MG63 (cell line): ENCODE measurements at places on chromosomes 5 and 9. TPM values are rescaled to one million over a fixed set of nuclear protein-coding genes. Genes with fewer than 3 reads are reported as not detected.
A peak's percentile ranks its signal among the peaks of the same experiment; 100 is the strongest.

The SCGB3A2 gene
- total RNA-seq: not detected in 2 replicates

DNA sequence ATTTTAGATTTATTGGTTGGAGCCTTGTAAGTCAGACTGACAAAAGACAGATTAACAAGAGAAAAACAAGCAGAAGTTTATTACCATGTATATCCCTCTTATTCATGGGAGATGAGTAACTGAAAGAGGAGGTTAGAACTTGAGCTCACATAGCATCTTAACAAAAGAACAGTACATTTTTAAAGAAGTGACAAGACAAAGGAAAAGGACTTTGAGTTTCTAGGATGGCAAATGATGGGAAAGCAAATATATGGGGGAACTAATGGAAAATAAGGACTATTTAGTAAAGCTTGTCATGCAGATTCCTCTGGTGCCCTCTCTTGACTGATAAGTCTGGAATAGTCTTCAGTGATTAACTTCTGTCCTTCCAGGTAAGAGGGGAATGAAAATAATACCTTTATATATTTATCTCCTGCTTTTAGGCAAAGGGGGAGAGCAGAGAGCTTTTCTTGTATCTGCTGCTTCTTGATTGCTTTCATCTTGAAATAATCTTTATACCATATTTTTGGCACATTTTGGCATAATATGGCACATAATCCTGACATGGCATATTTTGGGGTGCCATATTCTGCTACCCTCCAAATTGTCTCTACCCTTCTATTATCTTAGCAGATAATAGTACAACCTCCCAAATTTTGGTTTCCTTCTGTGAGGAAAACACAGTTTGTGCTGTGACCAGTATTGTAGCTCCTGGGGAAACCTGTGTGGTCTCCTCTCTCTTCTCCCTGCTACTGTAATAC lies 206.8 kb downstream of the TMC1 start:
- no peak for DNase-seq

DNA sequence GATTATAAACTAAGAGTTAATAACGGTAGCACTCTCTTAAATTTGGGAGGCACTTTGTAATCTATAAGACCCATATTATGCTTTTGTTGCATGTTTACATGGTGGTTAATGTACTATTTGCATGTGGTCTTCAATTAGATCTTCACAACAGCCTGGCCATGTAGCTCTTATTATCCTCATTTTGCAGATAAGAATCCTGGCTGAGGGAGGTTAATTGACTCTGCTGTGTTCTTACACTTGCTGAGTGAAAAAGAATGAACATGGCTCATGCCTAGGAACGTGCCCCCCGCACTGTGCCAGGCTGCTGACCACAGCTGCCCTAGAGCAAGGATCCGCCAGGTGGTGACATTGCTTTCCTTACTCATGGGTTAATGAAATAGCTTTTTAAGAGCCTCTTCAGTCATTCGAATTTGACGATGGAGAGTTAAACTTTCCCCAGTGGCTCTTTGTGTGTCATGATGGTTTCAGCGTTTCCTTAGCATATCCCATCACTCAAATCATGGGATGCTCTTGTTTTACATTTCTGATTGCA lies 97.9 kb downstream of the CDH6 start:
- peak; percentile 21 for DNase-seq

GRCh38 chr5:9209846-9210492 lies 335.9 kb downstream of the SEMA5A start:
- DNase-seq: no peak

- DNase-seq: peak; percentile 96
Measured at GRCh38 chr9:114551750-114552685, 35.6 kb upstream of the ATP6V1G1 start.

The FABP6 gene
- total RNA-seq: 2.6 and 3.9 TPM in 2 replicates

The FAM153A gene
- not detected in 2 replicates for total RNA-seq

The POC5 gene
- total RNA-seq: 13.3 and 29.0 TPM in 2 replicates

DNA sequence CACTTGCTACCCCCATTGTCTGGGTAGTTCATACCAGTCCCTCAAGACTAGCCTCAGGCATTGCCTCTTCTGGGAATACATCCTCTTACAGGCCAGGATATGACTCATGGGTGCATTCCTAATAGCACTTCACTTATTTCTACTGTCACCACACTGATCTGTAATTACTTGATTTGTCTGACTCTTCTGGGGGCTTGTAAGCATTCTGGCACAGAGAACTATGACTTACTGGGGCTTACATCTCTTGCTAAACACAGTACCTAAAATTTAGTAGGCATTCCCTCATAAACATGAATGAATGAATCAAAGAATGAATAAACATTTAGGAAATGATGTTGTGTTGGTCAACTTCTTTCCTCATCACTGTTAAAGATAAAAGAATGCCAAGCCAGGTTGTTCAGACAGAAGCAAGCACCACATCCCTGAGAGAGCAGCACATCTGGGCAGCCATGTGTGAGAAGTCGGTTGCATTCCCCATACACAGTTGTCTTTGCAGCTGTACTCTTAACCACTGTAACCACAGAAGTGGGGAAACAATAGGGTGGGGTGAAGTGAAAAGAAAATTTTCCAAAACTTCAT lies 27.6 kb downstream of the IL7R start:
- peak; percentile 60 for DNase-seq

DNA sequence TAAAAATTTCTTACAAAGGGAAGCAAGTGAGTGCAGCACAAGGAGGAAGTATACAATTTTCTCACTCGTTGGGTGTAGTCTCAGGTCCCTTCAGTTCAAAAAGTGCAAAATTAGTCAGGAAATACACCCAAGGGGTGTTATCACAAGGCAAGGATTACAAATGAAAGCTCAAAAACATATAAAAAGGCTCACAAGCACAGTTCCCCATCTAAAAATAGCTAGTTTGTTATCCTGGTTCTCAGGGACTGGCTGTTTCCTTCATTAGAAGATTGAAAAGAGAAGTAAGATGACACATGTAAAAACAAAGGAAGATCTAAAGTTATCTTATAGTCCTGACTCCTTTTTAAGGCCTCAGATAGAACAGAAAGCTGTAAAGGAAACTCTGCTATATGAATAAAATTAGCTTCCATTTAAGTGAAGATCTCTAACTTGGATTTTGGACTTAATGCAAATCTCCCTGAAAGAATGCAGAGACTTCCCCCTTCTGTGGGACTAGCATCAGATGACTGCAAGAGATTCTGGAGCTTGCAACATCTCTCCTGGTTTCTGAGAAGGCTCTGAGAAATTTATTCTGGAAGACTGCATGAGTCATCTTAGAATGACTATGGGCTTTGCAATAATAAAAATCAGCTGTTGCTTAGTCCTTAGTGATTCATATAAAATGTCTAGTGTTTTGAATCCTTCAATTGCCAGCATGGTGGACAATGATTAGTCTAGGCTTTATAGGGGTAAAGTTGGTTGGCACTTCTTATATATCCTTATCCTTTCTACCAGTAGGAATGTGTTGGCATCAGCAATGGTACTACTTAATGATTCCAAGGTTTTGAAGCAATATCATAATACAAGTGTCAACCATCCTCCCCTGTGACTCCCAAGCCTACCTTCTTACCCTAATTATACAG lies 25.4 kb downstream of the DAB2 start:
- peak; percentile 50 for DNase-seq

GRCh38 chr9:83932011-83932410 lies 10.8 kb upstream of the KIF27 start:
- no peak for DNase-seq
